Thymus (tissue), 14 donors: ENCODE measurements at places on chromosomes 6 and 20.

- DNase-seq: peak; percentile 6
Measured at GRCh38 chr20:9916761-9917160, 77.9 kb upstream of the PAK5 start.

DNA sequence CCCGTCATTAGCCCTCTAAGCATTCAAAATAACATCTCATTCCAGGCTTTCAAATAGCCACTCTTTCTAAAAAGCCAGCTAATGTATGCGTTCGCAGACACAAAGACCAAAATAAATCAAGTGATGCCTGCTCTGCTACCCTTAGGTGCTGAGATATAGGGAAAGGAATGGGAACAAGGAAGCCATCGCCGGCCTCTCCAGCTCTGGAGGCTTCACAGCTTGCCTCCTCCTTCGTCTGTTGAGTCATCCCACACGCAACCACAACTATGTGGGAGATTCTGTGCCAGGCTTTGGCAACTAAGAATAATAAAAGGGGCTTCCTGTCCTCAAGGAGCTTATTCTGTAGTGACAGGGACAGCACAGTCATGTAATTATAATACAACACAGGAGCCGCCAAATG is 27.3 kb upstream of the SLC22A23 start:
- no peak for DNase-seq

- no peak for DNase-seq
Measured at GRCh38 chr20:57909763-57910331, 200.0 kb upstream of the PMEPA1 start.

- no peak for DNase-seq
Measured at GRCh38 chr6:130666786-130667185, 160.4 kb upstream of the SMLR1 start.

GRCh38 chr6:95846652-95847051 is 169.1 kb upstream of the FUT9 start:
- no peak for DNase-seq

DNA sequence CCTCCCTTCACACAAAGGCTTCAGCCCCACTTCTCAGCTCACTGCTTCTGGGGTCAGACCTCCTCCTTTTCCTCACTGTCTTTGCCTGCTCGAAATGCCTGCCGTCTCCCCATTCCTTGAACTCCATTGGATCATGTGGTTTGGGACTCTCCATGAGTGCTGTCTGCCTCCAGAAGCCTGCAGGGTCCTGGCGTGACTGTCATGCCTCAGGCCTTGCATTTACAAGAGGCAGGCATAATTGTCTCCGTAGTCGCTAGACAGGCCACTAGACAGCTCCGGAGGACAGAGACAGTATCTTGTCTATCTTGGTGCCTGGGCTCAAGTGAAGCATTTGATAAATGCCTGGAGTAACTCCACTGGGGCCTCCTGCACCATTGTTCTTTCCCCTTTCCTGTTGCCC is 15.3 kb downstream of the PNLDC1 start:
- DNase-seq: no peak

GRCh38 chr6:116461932-116462885 is 1.0 kb downstream of the CALHM6 start:
- peak; percentile 79 for DNase-seq

DNA sequence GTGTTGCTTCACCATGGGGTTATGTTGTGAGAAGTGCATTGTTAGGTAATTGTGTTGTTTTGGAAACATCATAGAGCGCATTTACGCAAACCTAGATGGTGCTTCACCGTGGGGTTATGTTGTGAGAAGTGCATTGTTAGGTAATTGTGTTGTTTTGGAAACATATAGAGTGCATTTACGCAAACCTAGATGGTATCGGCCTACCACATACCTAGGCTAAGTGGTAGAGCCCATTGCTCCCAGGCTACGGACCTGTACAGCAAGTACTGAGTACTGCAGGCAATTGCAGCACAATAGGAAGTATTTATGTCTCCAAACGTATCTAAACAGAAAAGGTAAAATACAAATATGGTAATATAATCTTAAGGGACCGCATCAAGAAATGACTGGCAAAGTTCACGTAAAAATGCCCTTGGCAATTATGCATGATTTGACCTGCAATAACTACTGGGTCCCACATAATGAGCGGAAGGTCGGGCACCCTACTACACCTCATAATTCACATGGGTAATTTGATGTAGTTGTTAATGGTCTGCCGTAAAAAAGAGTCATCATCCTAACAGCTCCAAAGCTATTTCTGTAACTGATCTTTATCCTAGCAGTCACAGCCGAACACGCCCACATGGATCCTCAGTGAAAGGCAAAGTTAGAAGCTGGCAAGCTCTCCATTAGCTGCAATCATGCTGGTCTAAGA is 76.0 kb downstream of the RSPH3 start:
- no peak for DNase-seq

GRCh38 chr6:166423781-166424180 is 41.0 kb upstream of the MPC1 start:
- DNase-seq: no peak

DNA sequence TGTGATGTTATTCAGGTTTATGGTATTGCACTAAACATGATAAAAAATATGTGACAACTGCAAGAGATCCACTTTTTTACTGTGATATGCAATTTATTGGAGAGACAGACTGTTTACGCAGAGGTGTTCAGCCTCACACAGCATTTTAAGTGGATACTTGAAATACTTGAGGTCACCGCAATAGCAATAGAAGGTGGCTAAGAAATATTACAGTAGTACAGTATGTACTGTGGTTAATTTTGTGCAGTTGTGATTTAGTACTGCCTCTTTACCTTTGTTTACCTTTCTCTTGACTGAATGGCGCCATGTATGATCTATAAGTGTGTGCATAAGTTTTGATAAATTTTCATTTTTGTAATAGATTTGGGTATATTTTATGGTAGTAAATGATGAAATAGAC is 17.4 kb downstream of the MACROD2 start:
- DNase-seq: no peak

DNA sequence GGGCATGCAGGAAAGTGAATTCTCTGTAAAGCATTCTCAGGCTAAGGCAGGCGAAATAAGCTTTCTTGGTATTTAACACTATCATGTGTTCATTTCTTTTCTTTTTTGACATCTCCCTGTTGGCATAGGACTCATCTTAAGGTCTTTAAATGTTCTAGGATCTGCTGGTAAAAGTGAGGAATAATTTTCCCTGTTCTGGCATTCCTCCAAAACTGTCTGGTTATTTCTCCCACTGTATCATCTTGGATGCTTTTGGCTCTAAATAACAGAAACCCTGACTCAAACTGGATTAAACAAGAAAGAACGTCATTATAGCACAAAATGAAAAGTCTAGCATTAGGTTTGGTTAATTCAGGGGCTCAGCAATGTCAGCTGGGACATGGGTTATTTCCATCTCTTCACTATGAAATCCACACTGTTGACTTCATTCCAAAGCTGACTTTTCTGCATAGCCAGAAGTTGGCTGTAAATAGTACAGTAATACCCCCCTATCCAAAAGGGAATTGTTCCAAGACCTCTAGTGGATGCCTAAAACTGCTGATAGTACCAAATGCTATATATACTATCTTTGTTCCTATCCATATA is 37.9 kb upstream of the SNAP25 start:
- DNase-seq: no peak

DNA sequence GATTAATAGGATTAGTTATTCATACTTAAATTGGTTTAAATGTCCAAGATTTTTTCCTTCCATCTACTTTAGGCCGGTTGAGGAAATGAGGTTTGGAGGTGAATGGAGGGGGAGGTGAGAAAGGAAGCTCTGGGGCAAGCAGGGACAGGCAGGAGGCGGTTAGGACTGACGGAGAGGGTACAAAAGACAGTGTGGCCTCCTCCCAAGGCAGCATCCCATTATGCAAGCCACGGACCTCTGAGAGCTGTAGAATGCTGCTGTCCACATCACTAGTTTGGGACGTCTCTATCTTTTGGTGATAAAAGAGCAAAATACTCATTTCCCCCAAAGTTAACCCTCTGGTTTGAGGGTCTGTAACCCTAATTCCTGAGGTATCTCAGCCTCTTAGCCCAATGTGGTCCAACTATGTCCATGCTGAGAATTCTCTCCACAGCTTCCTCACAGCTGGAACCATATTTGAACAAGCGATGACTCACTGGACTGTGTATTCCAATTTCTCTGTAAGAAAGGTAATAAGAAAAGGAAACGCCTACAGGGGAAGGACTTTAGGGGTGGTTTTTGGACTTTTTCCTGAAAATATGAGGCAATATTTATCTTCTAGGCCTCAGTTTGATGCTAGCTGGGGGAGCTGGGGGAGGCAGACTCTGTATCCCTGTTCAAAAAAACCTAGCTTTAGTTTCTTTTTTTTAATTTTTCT is 172.2 kb downstream of the TFAP2B start:
- DNase-seq: no peak

- DNase-seq: no peak
Measured at GRCh38 chr6:32188381-32189068, 1.5 kb downstream of the PBX2 start.

DNA sequence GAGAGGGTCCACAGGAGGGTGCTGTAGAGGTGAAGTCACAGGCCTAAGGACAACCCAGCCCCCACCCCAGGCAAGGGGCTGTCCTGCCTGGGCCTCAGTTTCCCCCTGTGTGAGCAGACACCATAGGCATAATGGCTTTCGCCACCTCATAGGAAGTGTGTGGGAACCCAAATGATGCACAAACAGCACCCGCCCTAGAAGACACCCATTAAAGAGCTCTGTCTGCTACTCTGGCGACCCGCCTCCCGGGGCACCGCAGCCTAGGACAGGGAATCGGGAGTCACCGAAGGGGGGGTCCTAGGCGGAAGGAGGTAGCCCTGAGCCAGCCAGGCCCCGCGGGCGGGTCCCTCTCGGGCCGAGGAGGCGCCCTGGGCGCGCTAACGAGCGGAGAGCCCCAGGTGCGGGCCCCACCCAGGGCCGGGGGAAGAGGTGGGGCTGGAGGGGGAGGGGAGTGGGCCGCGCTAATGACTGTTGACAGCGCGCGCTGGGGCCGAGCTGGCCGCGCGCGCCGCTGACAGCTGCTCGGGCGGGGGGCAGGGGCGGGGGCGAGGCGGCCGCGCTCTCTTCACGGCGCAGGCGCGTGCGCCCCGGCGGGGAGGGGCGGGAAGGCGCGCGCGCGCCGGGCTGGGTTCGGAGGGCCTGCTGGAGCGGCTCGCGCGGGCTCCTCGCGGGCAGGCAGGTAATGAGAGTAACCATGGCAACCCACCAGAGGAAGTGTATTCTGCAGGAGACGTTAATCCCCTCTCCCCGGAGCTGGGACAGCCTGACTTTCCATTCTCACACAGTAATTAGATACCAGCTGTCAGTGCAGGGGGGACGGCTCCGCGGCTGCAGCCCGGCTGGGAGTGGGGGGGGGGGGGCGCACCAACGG is 48.9 kb downstream of the NOL4L start:
- DNase-seq: no peak

DNA sequence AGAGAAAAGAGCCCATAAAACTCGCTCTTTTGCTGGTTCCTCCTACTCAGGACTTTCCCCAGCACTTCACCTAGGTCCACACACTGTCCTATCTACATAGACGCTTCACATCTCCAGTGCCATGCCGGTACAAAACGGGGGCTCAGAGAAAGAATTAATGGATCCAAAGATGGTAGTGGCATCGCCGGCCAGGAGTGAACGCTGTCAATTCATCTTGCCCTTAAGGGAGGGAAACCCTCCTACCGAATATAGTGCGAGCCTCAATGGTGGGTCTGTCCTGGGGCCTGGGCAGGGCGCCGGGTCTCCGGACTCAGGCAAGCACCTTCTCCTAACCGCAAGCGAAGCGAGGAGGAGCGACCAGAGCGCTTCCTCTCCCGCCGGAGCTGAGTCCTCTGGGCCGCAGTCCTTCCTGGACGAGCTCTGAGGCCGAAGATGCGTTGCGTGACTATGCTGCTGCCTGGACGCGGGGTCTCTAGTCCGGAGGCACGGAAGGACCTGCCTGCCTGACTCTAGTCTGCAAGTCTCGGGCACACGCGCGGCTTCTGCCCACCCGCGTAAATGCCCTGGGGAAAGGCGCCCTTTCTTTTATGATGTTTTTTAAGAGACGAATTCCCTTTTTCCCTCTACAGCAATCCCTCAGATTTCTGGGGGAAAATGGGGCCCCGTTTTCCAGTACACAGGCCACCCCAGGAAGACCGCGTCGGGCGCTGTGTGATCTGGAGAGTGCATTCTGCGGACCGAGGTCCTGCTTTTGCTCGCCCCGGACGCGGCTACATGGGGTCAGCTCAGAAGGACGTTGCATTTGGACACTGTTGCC is 100.1 kb upstream of the PRDM1 start:
- DNase-seq: no peak

GRCh38 chr6:5764401-5764955 is 242.2 kb downstream of the NRN1 start:
- DNase-seq: no peak

- DNase-seq: peak; percentile 40
Measured at GRCh38 chr20:44649126-44649525, 2.4 kb downstream of the ADA start.

DNA sequence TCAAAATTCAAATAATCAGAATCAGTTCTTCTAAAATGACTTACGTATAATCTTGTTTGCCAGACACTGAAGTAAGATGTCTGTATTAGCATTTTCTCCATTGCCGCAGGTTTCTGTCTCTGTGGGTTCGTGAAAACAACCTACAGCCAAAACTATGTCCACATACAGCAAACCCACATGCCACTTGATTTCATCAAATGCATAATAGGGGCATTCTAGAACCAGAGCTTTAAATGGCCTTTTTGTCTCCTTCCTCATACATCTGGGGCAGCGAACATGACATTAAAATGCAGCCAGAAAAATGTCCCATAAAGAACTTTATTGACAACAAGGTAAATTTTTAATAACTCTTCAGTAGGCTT is 90.2 kb upstream of the QKI start:
- no peak for DNase-seq

GRCh38 chr20:20214757-20215275 is 153.1 kb upstream of the INSM1 start:
- no peak for DNase-seq

DNA sequence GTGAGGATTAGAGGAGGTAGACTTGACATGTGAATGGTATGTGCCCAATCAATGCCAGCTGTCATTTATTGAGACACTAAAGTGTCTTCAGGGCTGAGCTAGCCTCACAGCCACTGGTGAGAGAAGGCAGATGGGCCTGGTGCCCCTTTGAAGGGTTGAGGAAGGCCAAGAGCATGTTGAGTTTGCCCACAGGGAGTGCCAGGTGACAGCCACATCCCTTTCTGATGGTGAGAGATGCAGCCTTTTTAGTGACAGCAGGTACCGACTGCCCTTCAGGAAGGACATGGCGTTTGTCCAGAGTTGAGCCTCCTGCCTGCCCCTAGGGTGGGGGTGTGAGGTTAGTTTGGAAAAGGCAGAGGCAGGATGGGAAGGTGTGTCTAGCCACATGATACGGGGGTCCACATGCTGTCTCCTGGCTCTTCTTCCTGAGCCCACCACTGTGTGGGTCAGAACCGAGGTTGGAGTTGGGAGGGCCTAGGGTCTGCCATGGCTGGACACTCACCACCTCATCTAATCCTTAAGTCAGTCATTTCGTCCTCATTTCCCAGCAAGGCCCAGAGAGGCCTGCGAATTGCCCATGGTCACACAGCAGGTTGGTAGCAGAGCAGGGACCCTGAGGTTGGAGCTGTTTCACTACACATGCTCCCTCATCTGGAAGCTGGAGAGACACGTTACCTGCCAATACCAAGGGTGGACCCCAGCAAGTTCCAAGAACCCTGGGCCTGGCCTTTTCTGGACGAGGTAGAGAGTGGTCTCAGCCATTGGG is 32.5 kb downstream of the SPDEF start:
- no peak for DNase-seq

- DNase-seq: no peak
Measured at GRCh38 chr20:6707321-6707831, 60.1 kb upstream of the BMP2 start.
